ENCODE measurements at places on chromosomes 12 and 14. TPM values are rescaled to one million over a fixed set of nuclear protein-coding genes. Genes with fewer than 3 reads are reported as not detected.

PPP1R3E gene
- total RNA-seq: 43.9 TPM

TAS2R30 gene
- total RNA-seq: 2.3 TPM

MYL6B gene
- 66.9 TPM for total RNA-seq

CCDC38 gene
- total RNA-seq: 0.18 TPM

SLC25A21 gene
- not detected for total RNA-seq

AJUBA gene
- 2.3 TPM for total RNA-seq

GPR65 gene
- total RNA-seq: 16.9 TPM

PPM1H gene
- not detected for total RNA-seq

CLEC7A gene
- total RNA-seq: not detected

SLC6A15 gene
- total RNA-seq: not detected

OR4E1 gene
- total RNA-seq: not detected

ZNF385A gene
- 1.1 TPM for total RNA-seq

P2RX7 gene
- total RNA-seq: 3.6 TPM

POLE2 gene
- total RNA-seq: 36.3 TPM

TMPRSS12 gene
- not detected for total RNA-seq

AP1G2 gene
- 146 TPM for total RNA-seq

PLCZ1 gene
- total RNA-seq: not detected

PMCH gene
- total RNA-seq: not detected

CCDC60 gene
- total RNA-seq: not detected

SH2B3 gene
- 48.7 TPM for total RNA-seq

LRTM2 gene
- total RNA-seq: not detected

KDM2B gene
- total RNA-seq: 61.0 TPM

SSPN gene
- not detected for total RNA-seq

KRT5 gene
- not detected for total RNA-seq

IAPP gene
- not detected for total RNA-seq

CCDC175 gene
- total RNA-seq: not detected

Data from activated CD8-positive, alpha-beta T cell treated with anti-CD3 and anti-CD28 coated beads for 36 hours (primary cell).